ENCODE measurements at places on chromosomes 4 and X.

- DNase-seq, result no peak
Measured at GRCh38 chrX:23390979-23391378, 56.3 kb downstream of the PTCHD1 start.

- no peak for DNase-seq
Measured at GRCh38 chr4:108100827-108101226, 67.9 kb downstream of the LEF1 start.

DNA sequence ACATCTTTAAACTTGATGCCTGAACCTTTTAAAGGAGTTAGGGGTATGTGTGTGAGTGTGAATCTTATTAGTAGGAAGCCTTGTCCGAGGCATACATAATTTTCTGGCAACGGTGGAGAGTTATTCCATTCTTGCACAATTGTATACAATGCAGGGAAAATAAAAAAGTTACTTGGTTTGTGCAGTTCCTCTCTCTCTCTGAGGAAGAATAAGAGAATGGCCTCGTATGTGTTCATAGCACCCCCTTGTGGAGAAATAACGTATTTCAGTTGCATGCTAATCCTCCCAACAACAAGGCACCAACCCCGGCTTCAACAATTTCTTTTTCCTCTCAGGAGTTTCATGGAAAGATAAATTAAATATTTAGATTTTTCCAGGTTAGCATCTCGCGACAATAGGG is 33.7 kb upstream of the FGF13 start:
- DNase-seq, result no peak

DNA sequence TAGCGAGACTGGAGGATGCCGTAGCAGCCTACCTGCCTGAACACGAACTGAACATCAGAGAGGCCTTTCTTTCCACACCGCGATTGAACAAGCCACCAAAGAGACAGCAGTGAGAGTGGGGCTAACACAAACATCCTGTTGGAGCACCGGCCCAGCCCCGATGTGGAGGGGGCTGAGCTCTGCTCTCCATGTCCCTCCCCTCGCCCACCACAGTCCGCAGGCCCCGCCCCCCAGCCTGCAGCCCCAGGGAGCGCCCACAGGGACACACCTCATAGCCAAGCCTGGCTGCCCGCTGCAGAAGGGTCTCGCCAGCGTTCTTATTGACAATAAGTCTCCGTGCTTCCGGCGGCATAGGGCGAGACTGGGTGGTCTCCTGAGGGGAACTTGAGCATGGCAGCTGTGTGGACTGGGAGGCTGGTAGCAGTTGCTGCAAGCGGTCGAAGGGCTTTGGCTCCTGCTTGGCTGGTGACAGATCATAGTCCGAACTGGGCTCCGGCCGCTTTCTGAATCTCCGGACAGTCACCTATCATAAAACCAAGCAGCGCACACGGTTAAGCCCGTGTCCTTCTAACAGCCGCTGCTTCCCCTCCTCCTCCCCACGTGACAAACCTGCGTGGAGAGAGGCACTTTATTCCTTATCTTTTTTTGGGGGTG is 35.8 kb downstream of the BCOR start:
- no peak for DNase-seq

- no peak for DNase-seq
Measured at GRCh38 chr4:99886146-99886545, 8.1 kb downstream of the LAMTOR3 start.

DNA sequence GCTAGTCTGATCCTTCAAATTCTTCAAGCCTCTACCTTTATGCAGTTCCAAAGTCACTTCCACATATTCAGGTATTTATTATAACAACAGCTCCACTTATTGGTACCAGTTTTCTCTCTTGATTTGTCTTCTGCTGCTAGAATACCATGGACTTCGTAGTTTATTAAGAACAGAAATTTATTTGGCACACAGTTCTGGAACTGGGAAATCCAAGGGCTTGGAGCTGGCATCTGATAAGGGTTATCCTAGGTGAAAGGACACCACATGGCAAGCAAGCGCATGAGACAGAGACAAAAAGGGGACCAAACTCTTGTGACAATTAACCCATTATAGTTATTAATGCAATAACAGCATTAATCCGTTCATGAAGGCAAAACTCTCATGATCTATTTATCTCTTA is 600.5 kb upstream of the ATOH1 start:
- no peak for DNase-seq

- DNase-seq, result no peak
Measured at GRCh38 chr4:27149541-27150212, 289.0 kb downstream of the STIM2 start.

Data from stimulated activated CD8-positive, alpha-beta memory T cell treated with anti-CD3 and anti-CD28 coated beads, Interleukin-7, amount 100 ng/mL, for 24 hours (primary cell).